ENCODE measurements at places on chromosomes 12 and 14.

GRCh38 chr12:139585-139984 is 73.0 kb downstream of the IQSEC3 start:
- no peak for DNase-seq

GRCh38 chr12:92034858-92035401 is 110.7 kb downstream of the BTG1 start:
- no peak for DNase-seq

DNA sequence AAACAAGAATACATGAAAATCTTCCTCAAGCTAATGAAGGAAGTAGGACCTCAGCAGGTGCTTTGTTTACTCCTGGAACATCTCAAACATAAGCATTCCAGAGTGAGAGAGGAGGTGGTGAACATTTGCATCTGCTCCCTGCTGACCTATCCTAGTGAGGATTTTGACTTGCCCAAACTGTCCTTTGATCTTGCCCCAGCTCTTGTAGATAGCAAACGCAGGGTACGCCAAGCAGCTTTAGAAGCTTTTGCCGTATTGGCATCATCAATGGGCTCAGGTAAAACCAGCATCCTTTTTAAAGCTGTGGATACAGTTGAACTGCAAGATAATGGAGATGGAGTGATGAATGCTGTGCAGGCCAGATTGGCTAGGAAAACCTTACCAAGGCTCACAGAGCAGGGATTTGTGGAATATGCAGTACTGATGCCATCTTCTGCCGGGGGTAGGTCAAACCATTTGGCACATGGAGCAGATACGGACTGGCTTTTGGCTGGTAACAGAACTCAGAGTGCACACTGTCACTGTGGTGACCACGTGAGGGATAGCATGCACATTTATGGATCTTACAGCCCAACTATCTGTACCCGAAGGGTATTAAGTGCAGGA is 1.9 kb downstream of the TOGARAM1 start:
- DNase-seq: no peak

DNA sequence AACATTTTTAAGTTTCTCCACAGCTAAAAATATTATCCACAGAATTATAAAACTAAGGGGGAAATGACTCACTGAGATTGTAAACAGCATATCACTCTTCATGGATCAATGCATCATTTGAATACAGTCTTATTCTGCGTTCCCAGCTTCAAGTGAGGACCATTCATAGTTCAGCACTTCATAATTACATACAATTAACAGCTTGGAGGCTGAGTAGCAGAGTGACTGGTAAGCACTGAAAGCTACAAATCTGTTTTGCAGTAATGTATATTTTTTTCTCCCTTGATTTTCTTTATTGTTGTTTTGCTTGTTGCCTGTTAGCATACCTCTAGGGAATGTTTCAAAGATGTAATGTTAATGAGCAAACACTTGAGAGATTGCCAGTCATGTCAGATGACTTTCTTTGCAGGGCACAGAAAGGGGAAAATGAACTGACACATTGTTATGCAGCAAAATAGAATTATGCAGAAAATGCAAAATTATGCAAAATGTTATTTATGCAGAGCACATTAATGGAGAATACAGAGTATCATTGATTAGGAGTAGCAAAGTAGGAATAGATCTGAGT is 138.6 kb downstream of the RPS29 start:
- no peak for DNase-seq

- no peak for DNase-seq
These were observed 102.9 kb downstream of the ADGRD1 start for GRCh38 chr12:131056626-131057025.

GRCh38 chr14:34452258-34452822 is 9.7 kb downstream of the SPTSSA start:
- DNase-seq: no peak

DNA sequence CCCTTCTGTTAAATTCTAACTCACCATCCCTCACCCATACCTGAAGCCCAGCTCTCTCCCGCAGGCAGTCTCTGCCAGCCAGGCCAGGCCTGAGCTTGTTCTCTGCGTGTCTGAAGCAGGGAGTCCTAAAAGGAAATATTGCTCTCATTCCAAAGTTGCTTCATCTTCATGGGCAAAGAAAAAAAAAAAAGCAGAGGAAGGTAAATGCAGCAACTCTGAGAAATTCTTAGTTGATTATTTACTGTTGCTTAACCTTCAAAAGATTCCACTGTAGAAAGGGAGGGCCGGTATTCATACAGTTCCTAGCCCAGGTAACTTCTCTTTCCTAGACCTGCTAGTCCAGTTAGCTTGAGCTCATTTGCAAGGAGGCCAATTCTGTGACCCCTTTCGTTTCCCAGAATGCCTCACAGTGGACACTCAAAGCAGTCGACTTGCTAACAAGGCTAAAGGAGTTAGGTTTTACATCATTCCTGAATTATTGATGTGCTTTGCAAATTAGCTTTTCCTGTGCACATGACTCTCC is 193.5 kb upstream of the EEA1 start:
- DNase-seq: no peak

All from vagina (tissue), 2 donors.